Bladder microvascular endothelial cell (primary cell): ENCODE measurements at places on chromosomes 1 and 21. TPM values are rescaled to one million over a fixed set of nuclear protein-coding genes. Genes with fewer than 3 reads are reported as not detected.

AQP10 gene
- total RNA-seq = not detected in 2 replicates

NFYC gene
- 19.1 and 24.4 TPM in 2 replicates for total RNA-seq

MRPS15 gene
- total RNA-seq = 32.3 and 59.9 TPM in 2 replicates

SELENBP1 gene
- total RNA-seq = 2.4 and 3.7 TPM in 2 replicates

BROX gene
- 23.8 and 29.6 TPM in 2 replicates for total RNA-seq
